ENCODE measurements at places on chromosomes 13 and 19. TPM values are rescaled to one million over a fixed set of nuclear protein-coding genes. Genes with fewer than 3 reads are reported as not detected.

GRCh38 chr19:19257836-19258588 is 15.1 kb downstream of the TM6SF2 start:
- H3K36me3 ChIP-seq, result 0 out of 2 replicates have a peak, but pooled peaks cover 3% of the 10 kb centered on the region
- H3K27ac ChIP-seq, result no peak overlapping the region
- H3K27me3 ChIP-seq, result peaks cover 47% of the 10 kb centered on the region
- H3K4me3 ChIP-seq, result no peak overlapping the region

DNA sequence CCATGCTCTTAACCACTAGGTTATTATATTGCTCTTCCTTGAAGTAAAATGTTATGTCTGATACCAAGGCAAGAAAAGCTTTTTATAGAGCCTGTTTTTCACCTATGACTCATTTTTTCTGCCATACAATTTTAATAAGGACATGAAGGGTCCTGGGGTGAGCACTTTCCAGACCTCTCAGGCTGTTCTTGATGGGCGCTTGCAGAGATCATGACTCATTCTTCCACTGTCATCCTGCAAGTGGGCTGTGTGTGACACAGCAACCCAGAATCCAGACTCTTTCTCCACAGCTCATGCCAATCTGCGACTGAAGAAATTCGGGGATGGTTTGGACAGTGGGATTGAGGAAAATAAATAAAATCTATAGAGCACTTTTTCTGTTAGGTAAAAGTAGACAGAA is 506.7 kb upstream of the NBEA start:
- no peaks in the 10 kb centered on the region for H3K36me3 ChIP-seq
- no peak overlapping the region for H3K27ac ChIP-seq
- H3K4me3 ChIP-seq, result no peak overlapping the region
- H3K4me1 ChIP-seq, result no peaks in the 10 kb centered on the region
- H3K27me3 ChIP-seq, result no peaks in the 10 kb centered on the region
- DNase-seq, result no peak

STOML3 gene
- total RNA-seq, result not detected

DNA sequence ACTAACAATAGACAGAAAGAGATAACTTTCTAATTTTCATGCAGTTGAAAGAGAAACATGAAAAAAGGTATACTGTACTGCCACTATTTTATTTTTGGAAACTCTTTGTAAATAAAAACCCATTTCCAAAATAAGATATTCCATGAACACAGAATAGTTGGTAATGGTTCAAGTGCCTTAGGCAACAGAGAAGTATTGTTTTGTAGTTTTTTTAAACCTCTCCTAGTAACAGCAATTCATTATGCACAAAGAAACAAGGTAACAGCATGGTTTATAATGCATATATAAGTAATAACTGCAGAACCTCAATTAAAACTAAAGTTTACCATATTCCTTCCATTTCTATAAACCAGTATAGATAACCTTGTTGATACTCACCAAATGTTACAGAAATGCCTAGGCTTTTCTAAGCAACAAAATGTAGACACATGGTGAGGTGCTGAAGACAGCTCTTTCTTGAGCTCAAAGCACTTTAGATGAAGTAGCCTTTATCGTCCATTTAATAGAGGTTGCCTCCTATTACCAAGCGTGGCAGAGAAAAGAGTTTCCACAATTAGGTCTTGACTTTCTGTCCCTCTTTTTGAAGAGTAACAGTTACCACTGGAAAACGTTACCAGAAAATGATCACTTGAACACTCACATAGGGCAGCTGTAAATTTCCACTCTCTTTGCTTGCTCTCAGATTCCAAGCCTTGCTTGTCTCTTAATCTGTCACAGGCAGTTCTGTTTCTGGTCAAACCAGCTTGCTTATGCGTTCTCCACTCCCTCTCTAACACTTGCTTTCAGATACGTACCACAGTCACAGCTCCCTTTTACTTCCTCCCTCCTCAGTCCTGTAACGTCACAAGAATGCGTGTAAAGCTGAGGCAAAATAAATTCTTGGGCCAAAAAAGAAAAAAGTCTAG is 42.9 kb downstream of the CAB39L start:
- no peak for DNase-seq
- H3K4me3 ChIP-seq, result peak overlapping the region; percentile 11
- H3K36me3 ChIP-seq, result no peaks in the 10 kb centered on the region
- H3K4me1 ChIP-seq, result peaks cover 10% of the 10 kb centered on the region
- H3K27ac ChIP-seq, result peak overlapping the region; percentile 1

CYP2B6 gene
- 8.4 TPM for total RNA-seq

GRCh38 chr13:32016631-32017030 is 14.9 kb upstream of the FRY start:
- no peaks in the 10 kb centered on the region for H3K36me3 ChIP-seq
- no peak overlapping the region for H3K4me3 ChIP-seq
- no peak for DNase-seq
- no peaks in the 10 kb centered on the region for H3K27me3 ChIP-seq
- peaks cover 3% of the 10 kb centered on the region for H3K4me1 ChIP-seq
- no peak overlapping the region for H3K27ac ChIP-seq

DNA sequence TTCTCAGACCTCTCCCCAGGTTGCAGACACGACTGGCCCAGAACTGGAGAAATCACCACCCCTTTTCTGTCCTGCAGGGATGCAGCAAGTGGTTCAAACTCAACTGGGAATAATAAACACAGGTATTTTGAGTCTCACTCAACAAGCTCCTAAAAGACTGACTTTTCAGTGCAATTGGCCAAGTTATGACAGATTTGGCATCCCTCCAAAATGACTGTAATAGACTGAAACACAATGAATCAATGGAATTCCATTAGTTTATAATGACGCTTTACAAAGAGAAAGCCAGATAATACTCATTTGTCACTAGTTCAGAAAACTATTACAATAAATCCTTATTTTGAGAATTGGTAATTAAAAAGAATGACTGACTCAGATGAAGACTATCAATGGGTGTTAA is 38.1 kb downstream of the MIPEP start:
- no peak overlapping the region for H3K27ac ChIP-seq
- no peaks in the 10 kb centered on the region for H3K27me3 ChIP-seq
- H3K36me3 ChIP-seq, result peaks cover 3% of the 10 kb centered on the region
- H3K4me1 ChIP-seq, result peaks cover 3% of the 10 kb centered on the region

- peaks cover 6% of the 10 kb centered on the region for H3K27me3 ChIP-seq
- H3K4me3 ChIP-seq, result no peak overlapping the region
- no peak overlapping the region for H3K27ac ChIP-seq
- H3K36me3 ChIP-seq, result peaks cover 5% of the 10 kb centered on the region
- H3K4me1 ChIP-seq, result peaks cover 4% of the 10 kb centered on the region
These were observed 194.3 kb upstream of the SOX1 start for GRCh38 chr13:111872475-111873150.

DNA sequence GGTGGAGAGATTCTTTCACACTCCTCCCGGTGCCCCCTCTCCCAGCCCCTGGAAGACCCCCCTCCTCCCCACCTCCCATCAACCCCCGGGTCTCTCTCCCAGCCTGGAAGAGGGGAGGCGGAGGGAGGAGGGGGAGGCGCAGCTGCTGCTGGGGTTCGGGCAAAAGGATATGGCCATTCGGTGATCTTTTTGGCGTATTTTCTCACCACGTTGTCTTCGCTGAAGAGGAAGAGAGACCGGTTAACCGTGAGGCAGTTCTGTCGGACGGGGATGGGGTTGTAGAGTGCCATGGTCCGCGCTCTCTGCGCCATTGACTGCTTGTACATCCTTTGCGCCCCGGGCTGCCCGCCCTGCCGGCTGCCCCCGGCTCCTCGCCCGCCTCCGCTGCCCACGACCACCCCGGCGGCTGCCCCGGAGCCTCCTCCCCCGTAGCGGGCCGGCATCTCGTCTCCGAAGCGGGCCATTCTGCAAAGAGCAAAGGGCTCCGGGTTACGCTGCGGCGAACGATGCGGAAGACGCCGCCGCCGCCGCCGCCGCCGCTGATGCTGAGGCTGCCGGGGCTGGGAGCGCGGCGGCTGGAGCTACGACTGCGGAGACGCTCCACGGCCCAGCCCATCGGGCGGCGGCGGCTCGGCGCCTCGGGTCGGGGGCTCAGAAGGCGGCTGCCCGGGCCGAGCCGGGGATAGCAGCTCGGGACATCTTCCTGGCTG is 363 bp downstream of the CACNA1A start:
- peaks cover 28% of the 10 kb centered on the region for H3K27me3 ChIP-seq
- H3K27ac ChIP-seq, result no peak overlapping the region
- peaks cover 18% of the 10 kb centered on the region for H3K36me3 ChIP-seq
- H3K4me3 ChIP-seq, result peak overlapping the region; percentile 87
- DNase-seq, result peak; percentile 53

DNA sequence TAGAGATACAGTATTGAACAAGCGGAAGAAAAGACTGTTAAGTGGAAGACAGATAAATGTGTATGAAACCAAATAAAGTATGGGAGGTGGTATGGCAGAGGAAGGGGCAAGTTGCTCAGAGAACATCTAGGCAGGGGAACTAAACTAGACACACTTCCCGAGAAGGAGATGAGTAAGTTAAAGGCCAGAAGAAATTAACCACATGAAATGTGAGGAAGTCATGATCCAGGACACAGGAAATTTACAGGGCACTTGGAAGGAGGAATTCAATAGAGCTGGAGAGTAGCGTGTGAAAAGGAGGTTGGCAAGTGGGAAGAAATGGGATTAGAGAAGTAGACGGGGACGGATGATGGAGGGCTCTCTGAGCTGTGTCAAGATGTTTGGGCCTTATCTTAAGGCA is 208.8 kb downstream of the COG6 start:
- H3K4me1 ChIP-seq, result peaks cover 10% of the 10 kb centered on the region
- no peaks in the 10 kb centered on the region for H3K36me3 ChIP-seq
- H3K27ac ChIP-seq, result no peak overlapping the region
- no peak overlapping the region for H3K4me3 ChIP-seq
- DNase-seq, result no peak

DNA sequence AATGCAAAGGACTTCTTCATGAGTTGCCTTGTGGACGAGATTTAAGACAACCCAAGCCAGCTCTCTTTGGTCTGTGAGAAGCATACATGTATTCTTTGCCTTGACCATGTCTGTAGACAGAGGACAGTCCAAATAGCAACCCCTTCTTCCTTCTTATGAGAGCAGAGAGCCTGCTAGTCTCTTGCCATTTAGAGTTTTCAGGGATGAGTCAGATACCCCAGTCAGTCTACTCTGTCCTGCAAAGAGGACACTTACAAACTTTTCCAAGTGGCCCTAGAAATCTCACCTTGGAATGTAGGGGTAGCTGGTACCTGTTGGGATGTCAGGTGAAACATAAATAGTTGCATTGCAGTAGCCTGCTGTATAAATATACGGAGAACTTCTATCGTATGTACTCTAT is 36.7 kb downstream of the DNAJC3 start:
- no peak overlapping the region for H3K27ac ChIP-seq
- H3K36me3 ChIP-seq, result peaks cover 27% of the 10 kb centered on the region
- no peak for DNase-seq
- H3K4me1 ChIP-seq, result no peaks in the 10 kb centered on the region
- H3K27me3 ChIP-seq, result no peaks in the 10 kb centered on the region
- H3K4me3 ChIP-seq, result no peak overlapping the region

DNA sequence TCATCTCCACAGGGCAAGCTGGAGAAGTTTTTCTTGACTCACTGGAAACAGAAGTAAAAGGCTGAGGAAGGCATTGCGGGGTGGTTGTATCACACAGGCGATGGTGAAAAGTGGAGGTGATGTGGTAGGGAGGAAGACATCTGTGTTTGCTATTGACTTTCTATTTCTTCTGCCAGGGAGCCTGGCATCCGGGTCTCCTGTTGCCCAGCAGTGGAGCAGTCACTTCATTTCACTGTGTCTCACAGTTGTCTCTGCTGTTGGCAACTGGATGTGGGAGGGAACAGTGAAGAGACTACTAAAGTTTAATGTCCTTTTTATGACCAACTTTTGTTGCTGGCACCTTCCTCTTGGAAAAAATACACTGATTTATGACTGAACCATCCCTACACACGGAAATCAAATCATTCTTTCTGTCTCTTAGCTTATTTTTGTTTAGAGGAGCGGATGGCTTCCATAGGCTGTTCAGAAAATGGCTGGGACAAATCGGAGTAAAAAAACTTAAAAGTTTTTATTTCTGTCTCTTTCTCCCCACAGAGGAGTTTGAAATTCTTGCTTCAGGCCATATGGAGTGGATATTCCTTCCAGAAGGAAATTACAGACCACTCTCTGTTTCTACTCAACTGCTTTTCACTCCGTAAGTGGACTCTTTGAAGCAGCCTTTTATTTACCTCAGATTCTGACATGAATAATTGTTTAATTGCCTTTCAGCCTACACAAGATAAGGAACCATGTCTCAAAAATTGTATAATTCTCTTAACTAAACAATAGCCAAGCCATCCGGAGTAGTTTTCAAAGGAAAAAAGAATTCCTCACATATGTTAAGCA is 23.8 kb upstream of the MEDAG start:
- DNase-seq, result no peak
- H3K4me1 ChIP-seq, result peaks cover 18% of the 10 kb centered on the region
- peaks cover 26% of the 10 kb centered on the region for H3K36me3 ChIP-seq
- H3K27me3 ChIP-seq, result no peaks in the 10 kb centered on the region
- H3K4me3 ChIP-seq, result no peak overlapping the region

DNA sequence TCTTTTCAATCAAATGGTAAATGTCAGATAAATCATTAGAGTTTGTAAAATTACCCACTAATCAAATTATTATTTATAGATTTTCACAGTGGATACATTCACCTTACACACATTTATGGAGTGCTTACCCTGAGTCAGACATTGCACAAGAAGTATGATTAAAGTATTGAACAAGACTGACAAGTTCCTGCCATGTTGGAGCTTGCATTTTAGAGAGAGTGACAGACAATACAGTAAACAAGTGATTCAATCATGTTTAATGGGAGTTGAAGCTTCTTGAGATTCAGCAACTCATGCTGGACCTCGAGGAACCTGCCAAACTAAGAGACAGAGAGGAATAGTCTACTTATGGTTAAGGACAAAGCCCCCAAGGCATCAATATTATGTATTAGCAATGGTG is 487.8 kb downstream of the PCDH17 start:
- no peak overlapping the region for H3K27ac ChIP-seq
- H3K27me3 ChIP-seq, result no peaks in the 10 kb centered on the region
- H3K4me3 ChIP-seq, result no peak overlapping the region
- no peaks in the 10 kb centered on the region for H3K4me1 ChIP-seq

GRCh38 chr13:107992542-107992941 is 222.8 kb downstream of the LIG4 start:
- H3K4me1 ChIP-seq, result no peaks in the 10 kb centered on the region
- no peaks in the 10 kb centered on the region for H3K36me3 ChIP-seq
- no peak for DNase-seq
- H3K27ac ChIP-seq, result no peak overlapping the region

DNA sequence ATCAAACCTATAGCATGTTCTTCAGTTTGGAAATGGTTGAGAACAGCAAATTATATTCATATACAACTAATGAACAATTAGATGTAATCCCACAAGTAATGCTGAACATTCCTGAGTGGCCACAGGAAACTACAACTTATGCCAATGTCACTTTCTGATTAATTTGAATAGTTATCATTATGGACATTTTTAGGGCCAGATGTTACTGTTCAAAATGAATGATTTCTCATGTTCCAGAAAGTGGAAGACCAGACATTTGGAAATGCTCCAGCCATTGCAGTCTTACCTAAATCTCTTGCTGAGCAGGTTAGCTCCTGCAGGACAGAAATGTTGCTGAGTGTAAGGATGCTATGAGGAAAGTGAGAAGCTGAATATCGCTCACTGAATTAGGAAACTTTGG is 819.8 kb downstream of the PCDH9 start:
- H3K4me3 ChIP-seq, result no peak overlapping the region
- no peak for DNase-seq
- H3K4me1 ChIP-seq, result peaks cover 26% of the 10 kb centered on the region
- no peaks in the 10 kb centered on the region for H3K27me3 ChIP-seq
